ENCODE measurements at places on chromosomes 3 and 15.

GRCh38 chr3:22121068-22121701 lies 370.2 kb upstream of the ZNF385D start:
- DNase-seq = no peak
- H3K27ac ChIP-seq = no peak overlapping the region
- no peak overlapping the region for H3K4me3 ChIP-seq
- peaks cover under 1% of the 10 kb centered on the region for H3K27me3 ChIP-seq

GRCh38 chr3:33879540-33879939 lies 81.1 kb downstream of the PDCD6IP start:
- peaks cover 5% of the 10 kb centered on the region for H3K27me3 ChIP-seq
- peaks cover 3% of the 10 kb centered on the region for H3K36me3 ChIP-seq
- no peak overlapping the region for H3K4me3 ChIP-seq
- H3K27ac ChIP-seq = no peak overlapping the region

GRCh38 chr3:111418391-111418790 lies 123.6 kb upstream of the CD96 start:
- no peak overlapping the region for H3K27ac ChIP-seq
- peaks cover 4% of the 10 kb centered on the region for H3K36me3 ChIP-seq
- no peak overlapping the region for H3K4me3 ChIP-seq
- peaks cover 8% of the 10 kb centered on the region for H3K4me1 ChIP-seq

- H3K27me3 ChIP-seq = no peaks in the 10 kb centered on the region
- no peaks in the 10 kb centered on the region for H3K36me3 ChIP-seq
- no peak overlapping the region for H3K4me3 ChIP-seq
- H3K4me1 ChIP-seq = peaks cover 18% of the 10 kb centered on the region
Observed at GRCh38 chr3:192597506-192597905, 129.8 kb downstream of the FGF12 start.

- no peak for DNase-seq
- H3K27me3 ChIP-seq = peaks cover 4% of the 10 kb centered on the region
- H3K27ac ChIP-seq = no peak overlapping the region
- no peaks in the 10 kb centered on the region for H3K4me1 ChIP-seq
- H3K36me3 ChIP-seq = no peaks in the 10 kb centered on the region
Observed at GRCh38 chr15:27725731-27726130, 373.4 kb downstream of the OCA2 start.

Data from mesothelial cell of epicardium (in vitro differentiated cells).